Epithelial cell of umbilical artery (primary cell): ENCODE measurements at places on chromosomes 6 and 20. TPM values are rescaled to one million over a fixed set of nuclear protein-coding genes. Genes with fewer than 3 reads are reported as not detected.

The COL9A3 gene
- total RNA-seq = 0.30 and 0.97 TPM in 2 replicates

The TNFRSF6B gene
- total RNA-seq = 7.1 and 41.5 TPM in 2 replicates

The NELFE gene
- 118 and 128 TPM in 2 replicates for total RNA-seq

The KCNB1 gene
- total RNA-seq = under 0.01 TPM in 1 of 2 replicates, not detected in the other

The HLA-G gene
- total RNA-seq = under 0.01 TPM in 1 of 2 replicates, not detected in the other

The DOK5 gene
- 0.32 and 2.4 TPM in 2 replicates for total RNA-seq

The CFAP61 gene
- total RNA-seq = 0.32 TPM in 1 of 2 replicates, not detected in the other

The HCK gene
- not detected in 2 replicates for total RNA-seq

The TCEA2 gene
- 20.7 and 31.2 TPM in 2 replicates for total RNA-seq

The THEMIS gene
- not detected in 2 replicates for total RNA-seq

The OR2H1 gene
- not detected in 2 replicates for total RNA-seq

The CENPQ gene
- 6.4 and 6.5 TPM in 2 replicates for total RNA-seq

The POM121L2 gene
- not detected in 2 replicates for total RNA-seq

The PLN gene
- total RNA-seq = under 0.01 TPM in 1 of 2 replicates, not detected in the other

The GPRC6A gene
- not detected in 2 replicates for total RNA-seq

The GRM4 gene
- not detected in 2 replicates for total RNA-seq

The GNRH2 gene
- total RNA-seq = 0.30 TPM in 1 of 2 replicates, not detected in the other

The HSP90AB1 gene
- total RNA-seq = 888 and 963 TPM in 2 replicates

The BYSL gene
- total RNA-seq = 25.5 and 30.5 TPM in 2 replicates

The E2F3 gene
- total RNA-seq = 5.5 TPM in 2 replicates

The ZC2HC1B gene
- total RNA-seq = not detected in 2 replicates

The GLP1R gene
- not detected in 2 replicates for total RNA-seq

The OLIG3 gene
- not detected in 2 replicates for total RNA-seq

The RFX6 gene
- total RNA-seq = not detected in 2 replicates

The WFDC10B gene
- total RNA-seq = not detected in 2 replicates

The GABRR2 gene
- total RNA-seq = 0.15 TPM in 1 of 2 replicates, not detected in the other

The SPTLC3 gene
- total RNA-seq = under 0.01 and 2.9 TPM in 2 replicates

The GJA10 gene
- not detected in 2 replicates for total RNA-seq

The SYCP2 gene
- 0.30 and 0.32 TPM in 2 replicates for total RNA-seq

The TRIM31 gene
- not detected in 2 replicates for total RNA-seq

The NT5E gene
- total RNA-seq = 115 and 239 TPM in 2 replicates

The GPSM3 gene
- total RNA-seq = 3.8 and 5.2 TPM in 2 replicates

The MACROD2 gene
- total RNA-seq = 0.61 and 0.65 TPM in 2 replicates

The WFDC12 gene
- not detected in 2 replicates for total RNA-seq

The TINAG gene
- total RNA-seq = 0.32 TPM in 1 of 2 replicates, not detected in the other

The GPR63 gene
- total RNA-seq = under 0.01 TPM in 1 of 2 replicates, not detected in the other

The C20orf202 gene
- not detected in 2 replicates for total RNA-seq

The PPP1R3G gene
- under 0.01 and 0.32 TPM in 2 replicates for total RNA-seq

The CEP57L1 gene
- 26.6 and 33.0 TPM in 2 replicates for total RNA-seq

The SLC22A1 gene
- under 0.01 TPM in 1 of 2 replicates, not detected in the other for total RNA-seq

The ADGB gene
- not detected in 2 replicates for total RNA-seq

The CD83 gene
- 0.32 and 1.2 TPM in 2 replicates for total RNA-seq

The BEND6 gene
- 0.97 and 4.0 TPM in 2 replicates for total RNA-seq

The AIF1 gene
- total RNA-seq = not detected in 2 replicates

The GPLD1 gene
- under 0.01 and 0.32 TPM in 2 replicates for total RNA-seq

The LGSN gene
- total RNA-seq = not detected in 2 replicates
